ENCODE measurements at places on chromosomes 2 and 18.

DNA sequence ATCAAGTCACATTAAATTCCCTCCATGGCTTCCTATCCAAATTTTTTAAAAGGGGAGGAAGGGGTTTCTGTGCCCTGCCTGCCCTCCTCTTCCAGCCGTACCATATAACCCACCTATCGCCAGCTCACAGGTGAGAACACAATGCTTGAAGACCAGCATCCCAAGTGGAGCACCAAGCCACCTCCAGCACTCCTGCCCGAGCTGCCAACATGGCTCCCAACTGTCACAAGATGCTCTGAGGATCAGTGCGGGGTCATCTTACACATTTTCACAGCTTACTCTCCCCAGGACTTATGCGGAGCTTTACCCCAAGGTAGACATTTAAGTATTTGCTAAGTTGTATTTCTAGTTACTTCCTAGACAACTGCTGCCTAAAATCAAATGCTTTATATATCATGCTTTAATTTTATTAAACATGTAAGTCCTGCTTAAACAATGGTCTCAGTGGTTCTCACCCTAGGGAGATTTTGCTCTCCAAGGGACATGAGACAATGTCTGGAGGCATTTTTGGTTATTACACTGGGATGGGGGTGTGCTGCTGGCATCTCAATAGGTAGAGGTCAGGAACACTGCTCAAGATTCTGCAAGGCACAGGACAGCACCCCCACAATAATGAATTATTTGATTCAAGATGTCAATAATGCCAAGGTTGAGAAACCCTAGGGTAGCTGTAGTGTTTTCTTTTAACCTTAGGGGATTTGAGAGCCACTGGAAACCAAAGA lies 45.8 kb downstream of the SF3B1 start:
- DNase-seq: no peak

DNA sequence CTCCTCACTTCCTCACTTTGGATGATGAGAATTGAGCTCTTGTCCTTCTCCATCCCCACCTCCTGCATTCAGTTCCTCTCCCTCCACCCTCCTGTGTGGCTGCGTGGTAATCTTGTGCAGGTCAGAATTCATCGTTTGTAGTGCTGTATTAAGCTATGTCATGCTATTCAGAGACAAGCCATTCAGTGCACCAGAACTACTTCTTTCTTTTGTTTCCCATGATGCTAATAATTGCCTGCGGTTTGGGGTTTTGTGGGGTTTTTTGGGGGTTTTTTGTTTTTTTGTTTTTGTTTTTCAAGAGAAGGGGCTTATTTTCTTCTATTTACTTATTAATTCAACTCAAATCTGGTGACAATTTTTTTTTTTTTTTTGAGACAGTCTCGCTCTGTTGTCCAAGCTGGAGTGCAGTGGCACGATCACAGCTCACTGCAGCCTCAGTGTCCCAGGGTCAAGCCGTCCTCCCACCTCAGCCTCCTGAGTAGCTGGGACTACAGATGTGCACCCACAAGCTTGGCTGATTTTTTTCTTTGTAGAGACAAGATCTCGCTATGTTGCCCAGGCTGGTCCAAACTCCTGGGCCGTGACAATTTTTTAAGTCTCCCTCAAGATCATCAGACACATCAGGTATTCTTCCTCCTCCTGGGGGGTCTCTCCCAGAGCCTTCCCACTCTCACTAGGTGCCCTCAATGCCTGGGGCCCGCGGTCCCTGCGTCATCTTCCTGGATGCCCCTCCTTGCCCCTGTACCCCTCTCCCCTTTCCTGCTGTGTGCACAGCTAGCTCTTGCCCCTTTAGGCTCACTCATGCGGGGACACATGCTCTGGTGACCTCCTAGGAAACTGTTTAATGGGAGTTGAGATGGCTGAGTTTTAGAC lies 37.8 kb downstream of the MAL start:
- DNase-seq: no peak

DNA sequence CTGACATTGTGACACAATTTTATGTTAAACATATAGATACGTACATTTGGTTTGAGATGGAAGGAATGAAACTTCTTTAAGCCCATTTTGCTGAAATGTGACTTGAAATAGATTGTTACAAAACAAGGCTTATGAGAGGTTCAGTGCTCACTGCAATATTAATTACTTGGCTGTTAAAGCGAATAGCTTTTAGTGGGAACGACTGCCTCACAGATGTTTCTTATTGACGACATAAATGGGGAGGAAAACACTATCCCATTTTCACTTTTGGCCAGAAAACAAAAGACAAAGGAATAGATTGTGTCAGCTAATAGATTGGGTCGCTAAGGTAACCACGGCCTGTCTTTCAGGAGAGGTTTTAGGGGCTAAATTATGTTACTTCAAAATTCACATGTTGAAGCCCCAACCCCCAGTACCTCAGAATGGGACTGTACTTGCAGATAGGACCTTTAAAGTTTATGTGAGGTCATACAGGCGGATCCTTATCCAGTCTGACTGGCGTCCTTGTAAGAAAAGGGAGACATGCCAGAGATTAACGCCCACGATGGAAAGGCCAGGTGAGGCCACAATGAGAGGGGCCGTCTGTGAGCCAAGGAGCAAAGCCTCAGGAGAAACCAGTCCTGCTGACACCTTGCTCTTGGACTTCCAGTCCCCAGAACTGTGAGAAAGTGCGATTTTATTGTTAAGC lies 10.8 kb downstream of the INPP1 start:
- DNase-seq: no peak

DNA sequence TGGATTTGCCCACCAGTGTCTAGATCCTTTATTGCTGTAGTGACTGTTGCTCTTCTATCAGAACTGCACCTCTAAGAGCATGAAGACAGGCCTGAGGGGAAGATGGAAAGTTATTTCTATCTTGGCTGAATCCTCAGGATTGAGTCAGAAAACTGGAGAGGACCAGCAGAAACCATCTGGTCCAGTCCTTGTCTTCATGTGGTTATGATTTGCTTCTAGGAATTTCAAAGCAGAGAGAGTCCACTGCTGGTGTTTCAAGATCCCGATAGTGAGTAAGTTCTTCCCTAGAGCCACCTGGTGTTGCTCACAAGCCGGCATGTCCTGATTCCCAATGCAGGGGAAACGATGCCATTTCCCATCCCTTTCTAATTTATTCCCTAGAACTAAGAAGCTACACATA lies 84.2 kb downstream of the NCKAP5 start:
- DNase-seq: no peak

DNA sequence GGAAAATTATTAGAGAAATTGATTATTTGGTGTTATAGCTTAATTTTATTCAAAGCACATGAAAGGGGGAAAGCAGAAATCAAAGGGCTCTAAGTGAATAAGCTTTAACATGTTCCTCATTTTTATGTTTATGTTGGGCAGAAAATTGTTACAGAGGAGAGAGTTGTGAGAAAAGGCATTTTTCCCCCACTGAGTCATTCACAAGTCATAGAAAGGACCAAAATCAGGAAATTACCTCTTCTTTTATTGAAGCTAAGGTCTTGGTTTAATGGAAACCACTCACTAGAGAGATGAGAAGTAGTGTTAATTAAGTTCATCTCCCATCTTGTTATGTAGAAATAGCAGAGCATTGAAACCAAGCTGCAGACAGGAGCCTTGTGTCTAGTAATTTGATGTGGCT lies 175.3 kb upstream of the THUMPD2 start:
- no peak for DNase-seq
